ENCODE measurements at places on chromosomes 6 and 20. TPM values are rescaled to one million over a fixed set of nuclear protein-coding genes. Genes with fewer than 3 reads are reported as not detected.

DNA sequence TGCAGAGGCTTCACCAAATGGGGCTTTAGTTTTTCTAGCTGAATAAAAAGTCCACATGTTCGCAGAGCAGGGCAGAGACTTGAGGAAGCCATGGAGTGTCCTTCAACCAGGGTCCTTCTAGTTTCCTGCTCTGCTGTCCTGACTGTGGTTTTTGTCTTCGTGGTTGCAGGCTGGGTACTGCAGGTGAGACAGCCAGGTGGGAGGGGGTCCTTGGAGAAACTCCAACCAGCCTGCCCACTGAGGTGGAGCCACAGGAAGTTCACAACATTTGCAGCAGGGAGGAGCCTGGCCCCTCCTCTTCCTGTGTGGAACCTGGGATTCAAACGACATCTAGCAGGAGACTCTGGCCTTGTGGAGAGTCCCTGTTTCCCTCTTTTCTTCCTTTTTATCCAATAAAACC is 68.8 kb upstream of the MYLIP start:
- no peak for DNase-seq

GRCh38 chr6:107319906-107320530 is 139.3 kb downstream of the PDSS2 start:
- DNase-seq, result peak; percentile 45

DNA sequence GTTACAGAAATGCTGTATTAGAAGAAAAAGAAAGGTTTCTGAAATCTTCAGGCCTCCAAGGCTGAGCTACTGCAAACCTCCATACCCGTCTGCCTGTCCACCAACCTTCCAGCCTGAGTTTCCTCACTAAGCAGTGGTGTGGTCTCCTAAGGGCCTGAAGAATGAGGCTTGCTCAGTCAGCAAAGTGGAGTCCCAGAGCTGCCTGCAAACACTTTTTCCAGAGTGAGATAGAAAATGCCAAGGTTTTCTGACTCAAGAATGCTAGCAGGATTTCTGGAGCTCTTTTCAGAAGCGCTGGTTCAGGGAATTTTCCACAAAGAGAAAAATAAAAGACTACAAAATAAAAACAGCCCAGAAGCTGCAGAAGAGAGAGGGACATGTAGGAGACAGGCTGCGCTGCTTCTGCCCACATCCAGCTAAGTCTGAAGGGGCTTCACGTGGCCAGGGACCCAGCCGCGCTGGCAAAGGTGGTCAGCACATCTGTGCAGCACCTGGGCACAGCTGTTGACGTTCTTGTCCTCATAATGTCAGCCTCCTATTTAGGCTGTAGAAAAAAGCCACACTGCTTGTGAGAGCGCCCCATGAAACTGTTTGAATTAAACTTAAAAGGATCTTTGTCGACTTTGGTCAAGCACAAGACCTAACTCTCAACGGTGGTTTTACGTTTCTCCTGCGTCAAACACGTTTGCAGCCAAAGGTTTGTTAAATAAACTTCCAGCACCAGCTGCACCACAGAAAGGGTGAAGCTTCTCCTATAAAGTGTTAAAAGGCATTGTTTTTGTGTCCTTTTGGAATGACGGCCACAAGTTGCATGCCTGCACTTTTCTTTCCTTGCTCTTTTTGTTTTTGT is 209.0 kb downstream of the THBS2 start:
- peak; percentile 38 for DNase-seq

DNA sequence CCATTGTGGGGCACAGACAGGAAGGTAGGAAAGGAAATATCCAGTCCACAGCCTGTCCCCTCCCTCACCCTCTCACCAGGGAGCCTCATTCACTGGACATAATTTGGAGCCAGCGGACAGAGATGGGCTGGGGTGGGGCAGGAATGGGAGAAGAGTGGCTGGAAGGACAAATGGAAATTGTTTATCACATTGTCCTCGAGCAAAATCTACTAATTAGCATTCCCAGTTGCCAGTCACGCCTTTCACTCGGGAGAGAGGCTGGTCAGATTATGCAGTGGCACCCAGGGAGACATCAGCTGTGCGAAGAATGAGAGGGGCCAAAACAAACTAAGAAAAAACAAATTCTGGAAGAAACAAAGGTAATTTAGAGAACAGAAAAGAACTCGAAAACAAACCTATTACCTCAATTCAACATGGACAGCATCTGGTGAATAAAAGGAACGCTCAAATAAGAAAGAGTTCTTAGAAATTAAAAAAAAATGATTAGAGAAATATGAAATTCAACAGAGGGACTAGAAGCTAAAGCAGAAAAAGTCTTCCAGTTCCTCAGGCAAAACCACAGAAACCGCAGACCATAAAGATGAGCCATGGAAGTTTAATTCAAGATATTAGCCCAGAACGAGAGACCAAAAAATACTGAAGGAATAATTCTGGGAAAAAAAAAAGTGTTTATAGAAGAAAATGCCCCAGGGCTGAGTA is 108.5 kb upstream of the RALGAPA2 start:
- DNase-seq, result no peak

DNA sequence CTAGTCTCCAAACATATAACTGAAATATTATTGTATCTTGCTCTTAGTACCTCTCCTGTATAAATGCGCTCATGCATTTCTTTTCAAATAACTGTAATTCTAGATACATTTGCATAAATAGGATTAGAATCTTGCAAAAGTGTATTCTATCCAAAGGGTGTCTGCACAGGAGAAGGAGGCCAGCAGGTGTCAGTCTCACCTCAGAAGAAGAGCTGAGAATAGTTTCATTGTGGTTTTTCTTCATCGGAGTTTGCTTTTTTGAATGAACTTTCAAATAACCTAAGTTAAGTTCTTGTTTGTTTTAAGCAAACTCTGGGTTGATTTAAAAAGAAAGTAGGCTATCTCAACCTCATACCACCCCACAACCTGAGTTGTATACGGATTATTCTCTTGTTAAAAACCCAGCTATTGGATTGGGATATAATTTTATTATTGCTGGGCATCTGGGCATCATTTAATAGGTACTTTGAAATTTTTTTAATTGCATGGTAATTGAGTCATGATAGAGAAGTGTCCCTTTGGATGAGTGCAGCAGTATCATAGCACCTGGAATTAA is 125.0 kb upstream of the MLIP start:
- DNase-seq, result peak; percentile 77

DNA sequence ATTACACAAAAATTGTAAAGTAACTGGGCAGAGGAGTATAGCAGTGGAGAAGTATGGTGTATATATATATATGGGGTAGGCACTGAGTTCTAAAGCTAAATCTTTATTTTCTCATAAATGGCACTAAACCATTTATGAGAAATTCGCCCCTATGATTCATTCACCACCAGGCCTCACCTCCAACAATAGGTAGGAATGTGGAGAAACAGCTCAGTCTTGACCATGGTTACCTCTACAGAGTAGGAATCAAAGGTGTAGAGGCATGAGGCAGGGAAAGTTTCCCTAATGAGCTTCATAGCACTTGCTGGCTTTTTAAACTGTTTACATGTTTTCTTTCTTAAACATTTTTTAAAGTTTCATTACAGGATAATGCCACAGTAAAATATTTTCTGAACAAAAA is 36.9 kb upstream of the SUMO4 start:
- no peak for DNase-seq

DNA sequence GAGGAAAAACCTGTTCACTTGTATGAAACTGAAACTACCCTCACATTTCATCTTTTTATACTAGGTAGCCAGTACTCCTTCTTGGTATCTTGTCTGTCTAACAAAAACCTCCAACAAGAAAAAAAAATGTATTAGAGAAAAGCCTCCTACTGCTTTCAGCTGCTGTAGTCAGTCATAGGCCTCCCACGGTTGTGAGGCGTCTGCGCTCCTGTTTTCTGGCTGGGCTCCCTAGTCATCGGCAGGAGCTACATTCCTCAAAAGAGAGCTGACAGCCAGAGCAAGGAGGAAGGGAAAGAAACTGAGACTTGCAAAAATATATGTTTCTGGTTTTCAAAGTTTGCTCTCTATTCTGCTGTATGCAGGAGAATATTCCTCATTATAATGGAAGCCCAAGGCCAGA is 517.0 kb downstream of the LMBRD1 start:
- DNase-seq, result no peak

DNA sequence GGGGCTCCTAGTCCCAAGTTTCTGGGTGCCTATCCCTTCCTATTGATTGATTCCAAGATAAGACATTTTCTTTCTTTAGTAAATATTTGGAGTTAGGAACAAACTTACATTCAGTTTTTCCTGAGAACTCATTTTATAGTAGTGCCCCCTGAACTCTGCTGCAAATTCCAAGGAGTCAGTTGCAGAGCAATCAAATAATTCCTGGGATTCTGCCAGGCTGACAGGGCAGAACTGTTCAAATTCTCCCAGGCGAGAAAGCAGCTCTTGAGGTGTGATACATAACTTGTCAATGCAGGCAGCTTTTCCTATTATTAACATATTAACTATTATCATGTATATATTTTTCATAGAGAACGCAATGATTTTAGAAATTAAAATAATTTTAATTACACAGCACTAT is 15.9 kb upstream of the ZBTB24 start:
- DNase-seq, result no peak

DNA sequence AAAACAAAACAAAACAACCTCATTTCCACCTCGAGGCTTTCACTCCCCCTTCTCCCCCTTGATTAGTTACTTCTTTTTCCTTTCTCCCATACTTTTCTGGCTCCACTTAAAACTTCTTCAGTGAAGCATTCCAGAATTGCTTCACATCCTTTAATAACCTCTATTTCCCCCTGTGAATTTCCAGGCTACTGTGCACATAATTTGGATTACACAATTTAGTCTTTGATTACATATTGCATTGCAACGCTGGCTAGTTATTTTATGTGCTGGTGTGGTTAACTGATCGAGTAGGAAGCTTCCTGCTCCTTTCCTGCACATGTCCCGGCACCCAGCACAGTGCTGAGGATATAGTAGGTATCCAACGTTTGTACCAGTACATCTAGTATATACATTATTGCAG is 28.1 kb upstream of the EEF1E1 start:
- peak; percentile 21 for DNase-seq

GRCh38 chr6:131947986-131948661 is 3.0 kb downstream of the CCN2 start:
- peak; percentile 67 for DNase-seq

DNA sequence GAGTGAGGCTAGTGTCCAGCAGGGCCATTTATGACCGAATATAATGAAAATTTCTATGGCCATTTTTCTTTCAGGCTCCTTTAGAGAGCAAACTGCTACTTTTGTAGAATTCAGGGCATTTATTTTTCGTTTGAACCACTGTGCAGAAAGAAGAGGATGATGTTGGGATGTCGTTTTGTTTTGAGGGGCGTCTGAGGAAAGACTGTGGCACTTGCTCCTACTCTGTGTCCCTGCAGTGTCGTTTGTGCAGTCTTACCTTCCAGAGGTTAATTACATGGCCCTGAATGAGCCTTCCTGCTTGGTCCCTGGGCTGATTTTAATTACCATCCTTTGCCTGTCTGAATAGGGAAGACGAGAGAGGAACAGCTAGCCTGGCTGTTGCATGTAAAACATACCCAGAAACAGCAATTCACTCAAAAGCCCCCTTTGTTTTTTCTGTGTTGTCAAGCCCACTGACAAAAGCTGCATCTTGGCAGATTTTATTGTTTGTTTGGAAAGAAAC is 65.3 kb downstream of the CTNNBL1 start:
- no peak for DNase-seq

- DNase-seq, result no peak
Measured at GRCh38 chr6:32609391-32609730, 19.7 kb upstream of the HLA-DRB1 start.

- no peak for DNase-seq
Measured at GRCh38 chr6:168320634-168321033, 1.1 kb upstream of the DACT2 start.

GRCh38 chr20:2314759-2315439 is 19.1 kb downstream of the TGM3 start:
- peak; percentile 95 for DNase-seq

DNA sequence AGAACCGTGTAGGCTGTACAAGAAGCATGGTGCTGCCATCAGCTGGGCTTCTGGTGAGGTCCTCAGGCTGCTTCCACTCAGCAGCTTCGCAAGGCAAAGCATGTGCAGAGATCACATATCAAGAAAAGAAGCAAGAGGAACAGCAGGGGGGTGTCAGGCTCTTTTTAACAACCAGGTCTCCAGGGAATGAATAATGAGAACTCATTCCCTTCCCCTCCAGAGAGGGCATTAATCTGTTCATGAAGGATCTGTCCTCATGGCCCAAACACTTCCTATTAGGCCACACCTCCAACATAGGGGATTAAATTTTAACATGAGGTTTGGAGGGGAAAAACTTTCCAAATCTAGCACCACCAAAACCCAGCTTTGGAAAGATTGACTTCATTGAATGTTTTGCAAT is 20.0 kb downstream of the GINM1 start:
- no peak for DNase-seq

DNA sequence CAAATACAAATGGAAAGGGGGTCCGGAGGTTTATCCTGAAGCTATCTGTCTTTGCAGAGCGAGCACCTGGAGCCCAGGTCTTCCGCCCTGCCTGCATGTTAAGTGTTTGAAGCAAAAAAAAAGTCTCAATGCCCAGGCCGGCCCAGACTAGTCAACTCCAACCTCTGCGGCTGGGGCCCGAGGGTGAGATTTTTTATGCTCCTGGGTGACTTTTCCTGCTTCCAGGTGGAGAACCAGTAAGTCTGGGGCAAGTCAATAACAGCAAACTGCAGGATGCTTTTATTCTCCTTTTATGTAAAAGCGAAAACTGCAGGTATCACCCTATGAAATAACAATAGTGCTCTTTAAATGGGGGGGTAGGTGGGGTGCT is 2.0 kb upstream of the ZBP1 start:
- DNase-seq, result no peak

GRCh38 chr6:133436652-133437051 is 195.5 kb downstream of the EYA4 start:
- DNase-seq, result peak; percentile 2

GRCh38 chr20:2136275-2136674 is 34.6 kb downstream of the STK35 start:
- no peak for DNase-seq

GRCh38 chr6:73309535-73309784 is 44.6 kb downstream of the DPPA5 start:
- peak; percentile 40 for DNase-seq

DNA sequence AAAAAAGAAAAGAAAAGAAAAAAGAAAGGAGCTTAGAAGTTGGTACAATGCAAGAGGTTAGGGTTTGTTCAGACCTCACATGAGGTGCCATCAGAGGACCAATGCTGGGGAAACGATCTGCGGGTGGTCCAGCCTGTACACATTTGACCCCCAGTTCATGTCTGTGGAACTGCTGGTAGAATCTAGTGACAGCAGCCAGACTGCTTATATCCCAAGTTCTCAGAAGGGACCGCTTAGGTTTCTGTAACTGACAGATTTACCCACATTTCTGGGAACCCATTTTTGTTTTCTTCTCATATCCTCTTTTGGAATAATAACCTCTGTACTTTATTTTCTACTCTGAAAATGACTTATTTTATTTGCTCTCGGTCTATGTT is 4.7 kb downstream of the PPP1R18 start:
- DNase-seq, result no peak

The LY6G6D gene
- total RNA-seq, result not detected

The TSPO2 gene
- total RNA-seq, result not detected

The EZR gene
- 41.3 TPM for total RNA-seq

The DNAH8 gene
- 0.08 TPM for total RNA-seq

The EEF1A1 gene
- 21,603 TPM for total RNA-seq

The C20orf144 gene
- 0.18 TPM for total RNA-seq

The PDE7B gene
- 23.9 TPM for total RNA-seq

The C6orf118 gene
- total RNA-seq, result not detected

The GPLD1 gene
- total RNA-seq, result 0.27 TPM

Measured in fibroblast of the aortic adventitia (primary cell).